RPMI7951 (cell line): ENCODE measurements at places on chromosomes 12 and 14. TPM values are rescaled to one million over a fixed set of nuclear protein-coding genes. Genes with fewer than 3 reads are reported as not detected.

The LRIG3 gene
- total RNA-seq: 8.0 and 9.9 TPM in 2 replicates

DNA sequence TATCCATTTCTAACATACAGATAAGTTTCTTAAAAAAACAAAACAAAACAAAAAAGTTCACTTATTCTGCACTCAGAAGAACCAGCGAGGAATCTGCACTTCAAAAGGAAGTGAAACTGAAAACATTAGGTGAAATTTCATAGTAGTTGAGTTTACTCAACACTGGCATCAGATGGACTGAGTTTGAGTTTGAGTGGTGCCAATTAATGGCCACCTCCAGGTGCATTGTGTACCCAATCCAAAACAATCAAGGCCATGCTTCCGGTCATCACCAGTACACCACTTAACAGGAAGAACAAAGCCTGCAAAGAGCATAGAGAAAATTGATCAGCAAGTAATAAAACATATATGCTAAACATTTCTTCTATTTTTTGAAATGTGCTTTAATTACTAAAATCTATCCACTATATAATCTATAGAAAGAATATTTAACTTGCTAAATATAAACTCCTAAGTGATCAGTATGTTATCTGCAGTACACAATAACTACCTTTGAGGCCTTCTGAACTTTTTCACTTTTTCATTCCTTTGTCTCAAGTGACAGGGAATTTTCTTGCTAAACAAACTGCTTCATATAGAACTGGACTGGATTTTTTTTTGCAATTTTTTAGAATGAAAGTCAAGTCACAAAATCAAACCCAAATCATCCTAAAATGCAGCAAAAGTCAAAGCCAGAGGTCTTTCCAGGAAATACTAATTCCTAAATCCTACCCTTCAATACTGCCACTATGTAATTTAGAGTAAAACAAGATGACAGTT, 11.5 kb downstream of the SLC38A2 start:
- no peak for DNase-seq

DNA sequence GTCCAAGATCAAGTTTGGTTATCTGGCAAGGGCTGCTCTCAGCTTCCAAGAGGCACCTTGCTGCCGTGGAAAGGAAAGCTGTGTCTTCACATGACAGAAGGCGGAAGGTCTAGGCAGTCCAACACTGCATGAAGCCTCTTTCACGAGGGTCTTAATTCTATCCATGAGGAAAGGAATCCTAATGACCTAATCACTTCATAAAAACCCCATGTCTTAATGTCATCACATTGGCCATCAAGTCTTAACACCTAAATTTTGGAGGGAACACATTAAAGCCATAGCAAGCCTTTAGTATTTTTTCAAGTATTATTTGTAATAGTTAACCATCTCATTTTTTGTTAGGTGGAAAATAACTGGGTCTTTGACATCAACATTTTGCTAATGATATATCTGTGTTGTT, 858.3 kb downstream of the FLRT2 start:
- no peak for DNase-seq

GRCh38 chr14:98853063-98853729, 418.8 kb downstream of the BCL11B start:
- no peak for DNase-seq

DNA sequence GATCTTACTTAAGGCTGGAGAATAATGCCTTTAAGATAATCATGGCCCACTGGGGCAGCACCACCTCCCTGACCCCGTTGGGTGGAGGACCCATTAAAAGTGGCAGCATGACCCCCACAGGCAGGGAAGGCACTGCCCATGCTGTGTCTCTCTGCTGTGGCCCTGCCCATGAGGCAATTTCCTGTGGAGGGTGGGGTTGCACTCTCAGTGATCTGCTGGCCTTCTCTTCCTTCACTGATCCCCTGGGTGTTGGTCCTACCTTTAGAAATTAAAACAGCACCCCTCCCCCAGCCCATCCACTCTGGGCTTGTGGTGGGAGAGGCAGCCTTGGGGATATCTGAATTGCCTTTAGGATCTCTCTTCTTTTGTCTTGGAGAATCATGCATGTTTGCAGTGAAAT, 17.3 kb downstream of the KLRK1 start:
- no peak for DNase-seq
